Activated naive CD8-positive, alpha-beta T cell treated with anti-CD3 and anti-CD28 coated beads for 36 hours (primary cell): ENCODE measurements at places on chromosomes 13 and 19. TPM values are rescaled to one million over a fixed set of nuclear protein-coding genes. Genes with fewer than 3 reads are reported as not detected.

Gene ZNF470
- 3.6 TPM for total RNA-seq

Gene HOMER3
- total RNA-seq: not detected

Gene KIR2DL1
- not detected for total RNA-seq

Gene SPTBN4
- 2.9 TPM for total RNA-seq

Gene ZNF534
- not detected for total RNA-seq

Gene ZNF667
- 7.7 TPM for total RNA-seq

Gene ASPDH
- total RNA-seq: not detected

Gene CADM4
- total RNA-seq: 0.26 TPM

Gene F2RL3
- not detected for total RNA-seq

Gene PSPN
- total RNA-seq: 1.2 TPM

Gene GNA15
- 7.5 TPM for total RNA-seq

Gene CYP2A7
- not detected for total RNA-seq

Gene NDUFS7
- total RNA-seq: 98.7 TPM

Gene KLK12
- total RNA-seq: not detected

Gene CAB39L
- 3.1 TPM for total RNA-seq

Gene CACNA1A
- total RNA-seq: 0.47 TPM

Gene TSKS
- total RNA-seq: 0.72 TPM

Gene ZNF541
- 0.22 TPM for total RNA-seq

Gene CD22
- total RNA-seq: 3.0 TPM

Gene DHDH
- 1.1 TPM for total RNA-seq

Gene TMEM238
- total RNA-seq: 10.1 TPM

Gene PLIN4
- not detected for total RNA-seq

Gene FARSA
- 167 TPM for total RNA-seq

Gene C19orf85
- not detected for total RNA-seq

Gene PLEKHA4
- total RNA-seq: 5.8 TPM

Gene SCGB2B2
- 0.40 TPM for total RNA-seq

Gene CEACAM16
- total RNA-seq: not detected

Gene MYO1F
- total RNA-seq: 4.5 TPM

Gene SIGLEC12
- total RNA-seq: 0.76 TPM

Gene PROZ
- total RNA-seq: 0.14 TPM

Gene TMEM38A
- total RNA-seq: 1.2 TPM

Gene GFY
- total RNA-seq: not detected

Gene RAB11B
- 65.5 TPM for total RNA-seq

Gene U2AF1L4
- total RNA-seq: 42.3 TPM

Gene WTIP
- total RNA-seq: 0.36 TPM

Gene FCAR
- total RNA-seq: not detected

Gene SSBP4
- 101 TPM for total RNA-seq

Gene TPTE2
- not detected for total RNA-seq

Gene IZUMO2
- total RNA-seq: not detected

Gene TNFRSF19
- total RNA-seq: 0.06 TPM

Gene LCP1
- total RNA-seq: 901 TPM

Gene CEACAM5
- total RNA-seq: not detected

Gene VN1R2
- total RNA-seq: not detected

Gene SPC24
- 54.4 TPM for total RNA-seq

Gene RFPL4AL1
- total RNA-seq: not detected

Gene MOB3A
- 147 TPM for total RNA-seq

Gene RASAL3
- total RNA-seq: 83.4 TPM

Gene SETDB2
- 11.3 TPM for total RNA-seq
